Naive B cell (primary cell): ENCODE measurements at places on chromosomes 5 and 9. TPM values are rescaled to one million over a fixed set of nuclear protein-coding genes. Genes with fewer than 3 reads are reported as not detected.

The FSTL4 gene
- polyA plus RNA-seq: 0.66 TPM

The WDR55 gene
- 13.4 TPM for polyA plus RNA-seq

The KCNMB1 gene
- polyA plus RNA-seq: not detected

The IFNB1 gene
- polyA plus RNA-seq: not detected

The TRPM3 gene
- polyA plus RNA-seq: not detected

The CCNJL gene
- not detected for polyA plus RNA-seq

DNA sequence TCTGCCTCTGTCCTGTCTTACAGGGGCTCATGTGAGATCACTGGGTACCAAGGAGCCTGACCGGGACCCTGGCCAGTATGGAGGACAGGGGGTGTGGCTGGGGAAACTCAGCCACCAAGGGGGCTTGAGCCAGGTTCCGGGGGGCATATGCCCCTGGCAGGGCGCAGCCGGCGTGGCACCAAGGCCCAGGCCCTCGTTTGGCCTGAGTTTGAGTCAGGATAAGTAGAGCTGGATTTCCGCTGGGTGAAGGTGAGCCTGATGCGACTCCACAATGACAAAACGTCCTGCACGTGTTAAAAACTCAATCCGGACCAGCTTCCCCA, 616 bp upstream of the TSPAN17 start:
- peak overlapping the region; percentile 72 for H3K27ac ChIP-seq
- H3K4me1 ChIP-seq: peaks cover 34% of the 10 kb centered on the region
- peaks cover 6% of the 10 kb centered on the region for H3K27me3 ChIP-seq
- DNase-seq: no peak
- peak overlapping the region; percentile 85 for H3K4me3 ChIP-seq
- H3K36me3 ChIP-seq: no peaks in the 10 kb centered on the region

DNA sequence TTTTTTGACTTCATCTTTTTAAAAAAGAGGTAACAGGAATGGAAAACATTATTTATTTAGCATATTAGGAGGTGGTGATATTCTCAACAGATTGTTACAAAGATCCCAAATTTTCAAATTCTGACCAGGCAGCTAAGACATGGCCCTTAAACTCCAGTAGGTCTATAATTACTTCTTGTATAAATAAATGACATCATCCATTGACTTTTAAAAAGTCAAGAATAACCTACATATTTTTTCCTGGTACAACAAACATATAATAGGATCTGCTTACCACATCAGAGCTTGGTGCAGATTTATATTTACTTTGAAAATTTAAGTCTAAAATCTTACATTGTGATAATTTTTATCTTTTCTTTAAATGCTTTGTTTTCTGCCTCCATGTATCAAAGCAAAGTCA, 92.2 kb upstream of the TRPM3 start:
- no peaks in the 10 kb centered on the region for H3K27me3 ChIP-seq
- H3K36me3 ChIP-seq: no peaks in the 10 kb centered on the region
- DNase-seq: no peak
- no peak overlapping the region for H3K27ac ChIP-seq
- H3K4me1 ChIP-seq: no peaks in the 10 kb centered on the region

DNA sequence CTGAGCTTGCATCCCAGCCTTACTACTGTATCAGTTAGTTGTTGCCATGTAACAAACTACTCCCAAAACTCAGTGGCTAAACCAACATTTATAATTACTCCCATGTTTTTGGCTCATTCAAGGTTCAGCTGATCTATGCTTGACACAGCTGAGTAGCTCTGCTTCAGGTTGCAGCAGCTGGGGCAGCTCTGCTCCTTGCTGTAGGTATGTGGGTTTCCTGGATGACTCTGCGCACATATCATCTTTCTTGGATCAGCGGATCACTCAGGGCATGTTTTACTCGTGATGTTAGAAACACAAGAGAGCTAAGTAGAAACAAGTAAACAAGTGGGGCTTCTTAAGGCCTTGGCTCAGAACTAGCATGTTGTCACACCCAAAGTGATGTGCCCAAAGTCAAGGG, 15.1 kb downstream of the TEK start:
- no peak for DNase-seq
- no peak overlapping the region for H3K4me3 ChIP-seq
- no peak overlapping the region for H3K27ac ChIP-seq
- peaks cover 4% of the 10 kb centered on the region for H3K27me3 ChIP-seq
- H3K36me3 ChIP-seq: no peaks in the 10 kb centered on the region

GRCh38 chr5:150262502-150262901, 27.1 kb downstream of the CAMK2A start:
- H3K4me3 ChIP-seq: no peak overlapping the region
- DNase-seq: no peak
- peaks cover 6% of the 10 kb centered on the region for H3K27me3 ChIP-seq
- H3K4me1 ChIP-seq: no peaks in the 10 kb centered on the region
- H3K36me3 ChIP-seq: no peaks in the 10 kb centered on the region

DNA sequence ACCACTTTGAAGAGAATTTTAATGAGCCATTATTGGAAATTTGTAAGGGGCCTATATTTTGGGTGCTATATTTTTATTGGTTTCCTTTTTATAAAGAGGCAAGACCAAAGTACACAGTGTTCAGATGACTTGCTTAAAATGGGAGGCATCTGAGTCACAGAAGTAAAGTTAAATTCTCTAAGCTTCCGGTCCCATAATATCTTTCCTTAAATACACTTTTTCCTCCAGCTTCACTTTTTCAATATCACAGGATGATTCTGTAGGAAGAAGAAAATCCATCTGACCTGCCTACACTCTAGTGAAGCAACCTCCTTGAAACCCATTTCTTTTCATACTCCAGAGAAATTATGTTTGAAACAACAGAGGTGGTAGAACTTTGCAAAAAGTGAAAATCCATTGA, 274.0 kb downstream of the PIK3R1 start:
- H3K4me3 ChIP-seq: no peak overlapping the region
- DNase-seq: no peak
- H3K4me1 ChIP-seq: no peaks in the 10 kb centered on the region
- H3K27me3 ChIP-seq: peaks cover 10% of the 10 kb centered on the region

DNA sequence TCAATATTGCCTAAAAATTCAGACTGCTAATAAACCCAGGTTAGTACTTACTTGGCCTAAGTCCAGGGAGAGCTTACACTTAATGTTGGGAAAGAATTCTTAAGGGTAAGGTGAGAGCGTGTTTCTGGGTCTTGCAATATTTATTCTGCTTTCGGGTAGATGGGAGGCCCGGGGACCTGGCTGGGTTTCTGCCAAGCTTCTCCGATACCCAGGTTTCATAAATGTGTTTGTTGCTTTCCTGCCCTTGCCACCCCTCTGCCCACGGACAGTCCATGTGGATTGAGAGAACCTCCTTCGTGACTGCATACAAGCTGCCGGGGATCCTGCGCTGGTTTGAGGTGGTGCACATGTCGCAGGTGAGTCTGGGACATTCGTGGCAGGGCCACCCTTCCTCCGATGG, 48.4 kb upstream of the FOXI1 start:
- H3K27ac ChIP-seq: no peak overlapping the region
- H3K27me3 ChIP-seq: no peaks in the 10 kb centered on the region
- no peaks in the 10 kb centered on the region for H3K4me1 ChIP-seq

- peaks cover 17% of the 10 kb centered on the region for H3K4me1 ChIP-seq
- H3K36me3 ChIP-seq: peaks cover 16% of the 10 kb centered on the region
These were observed 5.2 kb downstream of the SURF2 start for GRCh38 chr9:133361507-133362092.

GRCh38 chr5:108212775-108213346, 169.0 kb downstream of the FBXL17 start:
- no peaks in the 10 kb centered on the region for H3K27me3 ChIP-seq
- no peak for DNase-seq
- peaks cover 7% of the 10 kb centered on the region for H3K4me1 ChIP-seq
- H3K4me3 ChIP-seq: no peak overlapping the region

- H3K36me3 ChIP-seq: no peaks in the 10 kb centered on the region
- H3K27ac ChIP-seq: peak overlapping the region; percentile 54
- H3K4me1 ChIP-seq: peaks cover 27% of the 10 kb centered on the region
- peaks cover 25% of the 10 kb centered on the region for H3K27me3 ChIP-seq
- H3K4me3 ChIP-seq: peak overlapping the region; percentile 94
- DNase-seq: no peak
These were observed 529 bp downstream of the UBAC1 start for GRCh38 chr9:135960411-135961276.

- peak; percentile 9 for DNase-seq
- peak within 1 kb of the TSS; percentile 88 for H3K27ac ChIP-seq
- peaks cover 48% of the 10 kb centered on the region for H3K4me1 ChIP-seq
- H3K4me3 ChIP-seq: peak within 1 kb of the TSS; percentile 92
- no peaks in the 10 kb centered on the region for H3K27me3 ChIP-seq
These were observed at the start of gene TENT4A for GRCh38 chr5:6713274-6714225. Gene TENT4A, plus strand, starts transcription at chr5:6713432. Its CDS starts 552 bp downstream, at chr5:6713984.

DNA sequence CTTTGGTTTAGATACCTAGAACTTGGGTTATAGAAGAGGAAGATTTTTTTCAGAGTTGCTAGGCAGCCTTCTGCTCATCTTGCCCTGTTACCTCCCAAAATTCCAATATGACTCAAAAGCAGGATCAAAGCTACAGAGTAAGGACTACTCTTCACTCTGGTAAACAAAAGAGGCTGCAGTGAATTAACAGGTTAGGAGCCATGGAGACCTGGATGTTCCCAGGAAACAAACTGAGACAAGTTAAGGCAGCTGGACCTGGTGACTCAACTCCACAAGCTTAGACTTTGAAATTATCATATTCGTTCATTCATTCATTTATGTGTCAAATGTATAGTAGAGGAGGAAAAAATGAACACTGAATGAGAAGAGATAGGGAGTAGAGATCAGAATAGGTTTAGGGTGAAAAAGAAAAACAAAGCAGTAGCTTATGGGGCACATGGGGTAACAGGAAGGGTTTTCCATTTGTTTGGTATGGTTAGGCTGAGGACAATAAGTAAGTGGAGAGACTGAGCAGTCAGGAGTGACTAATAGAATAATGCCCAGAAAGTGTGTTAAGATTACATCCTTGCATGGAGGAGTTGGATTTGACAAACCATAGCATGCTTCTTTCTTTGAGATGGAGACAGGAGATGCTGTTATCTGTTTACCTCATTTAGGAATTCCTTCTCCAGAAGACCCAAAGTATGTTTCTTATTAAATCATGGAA, 464.0 kb upstream of the ZNF608 start:
- H3K27ac ChIP-seq: no peak overlapping the region
- no peak for DNase-seq
- H3K36me3 ChIP-seq: no peaks in the 10 kb centered on the region
- H3K4me1 ChIP-seq: no peaks in the 10 kb centered on the region
- no peaks in the 10 kb centered on the region for H3K27me3 ChIP-seq
- H3K4me3 ChIP-seq: no peak overlapping the region

GRCh38 chr5:10914741-10915480, 153.9 kb upstream of the DAP start:
- no peak overlapping the region for H3K27ac ChIP-seq
- peaks cover 24% of the 10 kb centered on the region for H3K27me3 ChIP-seq
- no peaks in the 10 kb centered on the region for H3K4me1 ChIP-seq
- H3K36me3 ChIP-seq: no peaks in the 10 kb centered on the region
- DNase-seq: no peak
- no peak overlapping the region for H3K4me3 ChIP-seq
